ENCODE measurements at places on chromosomes 6 and 20. TPM values are rescaled to one million over a fixed set of nuclear protein-coding genes. Genes with fewer than 3 reads are reported as not detected.

SRMS gene
- not detected for total RNA-seq

RAB44 gene
- total RNA-seq = under 0.01 TPM

RFX6 gene
- not detected for total RNA-seq

MLN gene
- total RNA-seq = not detected

BANF2 gene
- not detected for total RNA-seq

ZNF335 gene
- total RNA-seq = 8.1 TPM

SPATA2 gene
- total RNA-seq = 4.2 TPM

SNAP91 gene
- 86.1 TPM for total RNA-seq

LGSN gene
- 0.25 TPM for total RNA-seq

Measured in temporal lobe (tissue), 4 donors.